Ureter (tissue), 1 donor: ENCODE measurements at places on chromosomes 7 and 10. TPM values are rescaled to one million over a fixed set of nuclear protein-coding genes. Genes with fewer than 3 reads are reported as not detected.

Gene VSTM4
- total RNA-seq = 16.0 TPM

GRCh38 chr7:64035388-64035787, 9.8 kb upstream of the ZNF727 start:
- DNase-seq = no peak

DNA sequence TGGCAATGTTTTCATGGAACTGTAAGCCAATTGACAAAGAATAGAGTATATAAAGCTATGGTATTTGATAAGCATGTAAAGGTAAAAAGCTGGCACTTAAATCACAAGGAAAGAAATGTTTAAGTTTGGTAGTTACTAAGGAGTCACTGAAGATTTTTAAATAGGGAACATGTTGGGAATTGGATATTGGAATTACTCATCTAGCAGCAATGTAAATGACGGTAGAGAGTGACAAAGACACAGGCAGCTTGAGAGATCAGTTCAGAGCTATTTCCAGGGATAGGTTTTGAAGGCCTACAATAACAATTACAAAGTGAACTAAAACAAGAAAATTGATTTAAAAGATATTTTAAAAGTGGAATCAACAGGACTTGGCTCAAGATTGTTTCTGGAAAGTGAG, 36.8 kb downstream of the SP8 start:
- DNase-seq = no peak

GRCh38 chr10:70917635-70918034, 29.3 kb upstream of the PCBD1 start:
- no peak for DNase-seq
